NB4 (cell line): ENCODE measurements at places on chromosomes 11 and 22.

DNA sequence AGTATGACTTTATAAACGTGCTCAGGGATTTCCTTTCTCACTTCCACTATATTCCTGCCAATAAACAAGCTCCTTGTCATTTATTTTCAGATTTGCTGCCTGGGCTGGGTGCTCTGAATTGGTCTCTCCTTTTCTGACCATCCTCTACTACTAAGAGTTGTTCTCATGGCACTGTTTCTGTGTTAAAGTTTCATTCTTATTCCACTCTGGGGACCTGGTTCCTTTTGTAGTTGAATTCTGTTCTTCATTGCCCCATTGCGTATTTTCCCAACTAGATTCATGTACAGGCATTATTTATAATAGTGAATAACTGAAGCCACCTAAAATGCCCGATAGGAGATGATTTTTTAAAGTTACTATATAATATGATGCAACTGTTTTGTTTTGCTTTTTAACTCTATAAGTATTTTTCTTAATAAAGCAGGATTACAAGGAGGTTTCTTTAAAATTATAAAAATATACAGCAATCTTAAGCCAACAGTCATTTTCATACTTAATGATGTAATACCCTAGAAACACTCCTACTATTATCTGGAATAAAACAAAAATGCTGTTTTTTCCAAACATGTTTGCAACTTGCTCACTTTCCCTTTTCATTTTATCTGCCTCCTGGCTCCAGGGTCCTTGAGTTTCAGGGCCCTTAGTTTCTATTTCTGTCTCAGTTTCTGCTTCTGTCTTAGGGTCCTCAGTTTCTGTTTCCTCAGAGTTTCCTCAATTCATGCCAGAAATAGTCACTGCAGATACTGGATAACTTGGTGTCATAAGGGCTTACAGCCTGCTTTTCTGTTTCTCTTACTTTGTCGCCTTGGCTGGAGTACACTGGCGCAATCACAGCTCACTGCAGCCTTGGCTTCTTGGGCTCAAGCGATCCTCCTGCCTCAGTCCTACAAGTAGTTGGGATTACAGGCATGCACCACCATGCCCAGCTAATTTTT is 9.8 kb upstream of the FUT4 start:
- DNase-seq: no peak

DNA sequence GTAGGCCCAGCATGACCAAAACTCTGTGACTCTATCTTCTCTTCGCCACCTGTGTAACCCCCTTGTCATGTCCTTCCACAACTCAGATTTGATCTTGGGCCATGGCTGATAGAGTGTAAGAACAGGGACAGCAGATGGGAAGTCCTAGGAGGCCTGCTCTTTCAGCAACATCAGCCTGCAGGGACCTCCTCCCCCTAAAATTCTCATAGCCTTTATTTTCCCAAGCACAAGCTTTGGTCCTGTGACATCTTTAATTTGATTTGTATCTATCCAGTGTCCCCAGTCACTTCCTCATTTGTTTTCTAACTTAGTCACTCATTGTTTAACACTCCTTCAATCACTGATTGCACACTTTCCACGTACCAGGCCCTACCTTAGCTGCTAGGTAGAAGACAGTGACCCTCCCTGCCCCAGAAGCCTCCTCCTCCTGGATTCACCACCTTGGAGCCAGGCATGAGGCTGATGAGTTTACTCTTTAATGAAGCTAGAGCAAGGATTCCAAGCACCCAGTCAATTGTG is 5.3 kb downstream of the UBQLN3 start:
- no peak for DNase-seq

GRCh38 chr11:1162138-1162475 is 4.4 kb downstream of the MUC5AC start:
- no peak for DNase-seq

GRCh38 chr22:49348631-49349030 is 479.0 kb downstream of the BRD1 start:
- no peak for DNase-seq

DNA sequence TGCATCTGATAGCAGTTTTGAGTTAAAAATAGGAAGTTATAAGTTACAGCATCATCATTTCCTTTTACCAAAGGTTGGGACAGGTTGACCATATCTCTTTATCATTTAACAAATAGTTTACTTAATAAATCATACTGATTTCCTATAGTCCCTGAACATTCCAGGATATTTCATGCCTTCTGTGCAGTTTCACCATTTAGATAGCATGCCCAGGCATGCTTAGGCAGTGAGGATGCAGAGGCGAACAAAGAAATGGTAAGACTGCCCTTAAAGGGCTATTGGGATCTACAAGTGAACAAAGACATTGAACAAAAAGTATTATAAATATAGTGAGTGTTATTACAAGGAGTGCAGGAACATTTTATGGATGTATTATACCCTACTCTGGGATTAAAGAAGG is 96.4 kb downstream of the PRMT3 start:
- DNase-seq: no peak

GRCh38 chr11:8501836-8502235 is 92.2 kb downstream of the STK33 start:
- no peak for DNase-seq

GRCh38 chr11:14378171-14378570 is 19.2 kb upstream of the RRAS2 start:
- no peak for DNase-seq

DNA sequence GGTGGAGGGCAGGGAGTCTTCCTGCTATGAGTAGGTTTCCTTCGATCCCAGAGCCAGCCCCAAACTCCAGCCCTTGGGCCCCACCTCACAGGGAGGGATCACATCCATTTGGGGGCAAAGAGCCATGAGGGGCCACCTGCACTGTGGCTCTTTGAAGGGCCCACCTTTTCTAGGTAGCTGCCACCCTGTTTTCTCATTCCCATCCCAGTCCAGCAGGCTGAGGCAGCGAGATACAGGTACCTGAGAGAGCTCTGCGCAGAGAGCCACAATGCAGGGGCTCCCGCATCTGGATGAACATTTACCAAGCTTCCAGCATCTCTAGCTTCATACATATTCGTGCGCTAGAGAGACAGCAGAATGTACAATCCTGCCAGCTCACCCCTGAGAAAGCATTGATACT is 16.3 kb downstream of the FXYD6 start:
- no peak for DNase-seq

- no peak for DNase-seq
Observed at GRCh38 chr11:81033779-81034540, 1593.1 kb upstream of the TENM4 start.

GRCh38 chr11:84564180-84564866 is 1062.8 kb downstream of the DLG2 start:
- peak; percentile 49 for DNase-seq

DNA sequence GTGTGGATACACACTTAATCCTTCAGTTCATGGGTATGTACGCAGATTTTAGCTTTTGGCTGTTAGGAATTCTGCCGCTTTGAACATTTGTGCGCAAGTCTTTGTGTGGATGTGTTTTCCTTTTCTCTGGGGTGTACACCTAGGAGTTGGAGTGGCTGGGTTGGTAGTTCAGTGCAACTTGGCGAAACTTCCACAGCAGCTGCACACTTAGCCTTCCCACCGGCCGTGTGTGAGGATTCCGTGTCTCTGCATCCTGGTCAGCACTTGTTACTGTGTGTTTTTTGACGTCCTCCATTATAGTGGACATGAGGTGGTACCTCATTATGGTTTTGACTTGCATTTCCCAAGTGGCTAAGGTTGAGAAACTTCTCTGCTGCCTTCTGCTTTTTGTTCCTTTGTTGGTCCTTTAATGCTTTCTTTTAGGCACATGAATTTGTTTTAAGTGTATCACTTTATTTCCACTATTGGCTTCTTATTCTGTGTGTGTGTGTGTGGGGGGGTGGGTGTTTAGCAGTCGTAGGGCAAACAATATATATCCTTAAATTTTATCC is 72.1 kb upstream of the SLC25A18 start:
- peak; percentile 31 for DNase-seq

DNA sequence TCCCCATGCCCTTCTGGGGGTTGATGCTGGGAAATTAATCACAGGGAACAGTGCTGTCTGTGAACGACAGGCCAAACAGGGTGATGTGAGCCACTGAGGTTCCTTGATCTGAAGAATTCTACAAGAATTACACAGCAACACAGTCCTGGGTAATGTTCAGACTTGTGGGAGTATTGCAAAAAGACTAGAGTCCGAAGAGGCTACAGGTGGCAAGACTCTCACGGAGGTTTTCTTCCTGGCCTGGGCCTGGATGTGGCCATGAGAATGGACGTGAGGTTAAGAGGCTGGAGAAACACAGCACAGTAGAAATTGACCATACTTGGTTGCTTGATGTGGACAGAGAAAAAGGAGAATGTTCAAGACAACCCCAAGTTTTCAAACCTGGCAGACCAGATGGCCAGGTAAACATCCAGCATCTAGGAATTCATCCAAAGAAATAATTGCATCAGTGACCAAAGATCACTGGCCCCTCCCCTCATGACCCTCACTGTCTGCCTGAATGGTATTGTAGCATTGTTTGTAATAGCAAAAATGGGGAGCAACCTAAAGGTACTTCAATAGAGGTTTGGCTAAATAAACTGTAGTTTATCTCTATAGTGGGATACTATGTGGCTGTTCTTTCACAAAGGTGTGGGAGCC is 70.8 kb downstream of the COMMD9 start:
- DNase-seq: no peak
